Left hindlimb (tissue), 1 donor: ENCODE measurements at places on chromosomes 2 and 18.

GRCh38 chr18:74407888-74408287, 49.2 kb downstream of the DIPK1C start:
- no peak for DNase-seq

GRCh38 chr2:63121055-63121834, 70.6 kb downstream of the OTX1 start:
- no peak for DNase-seq

DNA sequence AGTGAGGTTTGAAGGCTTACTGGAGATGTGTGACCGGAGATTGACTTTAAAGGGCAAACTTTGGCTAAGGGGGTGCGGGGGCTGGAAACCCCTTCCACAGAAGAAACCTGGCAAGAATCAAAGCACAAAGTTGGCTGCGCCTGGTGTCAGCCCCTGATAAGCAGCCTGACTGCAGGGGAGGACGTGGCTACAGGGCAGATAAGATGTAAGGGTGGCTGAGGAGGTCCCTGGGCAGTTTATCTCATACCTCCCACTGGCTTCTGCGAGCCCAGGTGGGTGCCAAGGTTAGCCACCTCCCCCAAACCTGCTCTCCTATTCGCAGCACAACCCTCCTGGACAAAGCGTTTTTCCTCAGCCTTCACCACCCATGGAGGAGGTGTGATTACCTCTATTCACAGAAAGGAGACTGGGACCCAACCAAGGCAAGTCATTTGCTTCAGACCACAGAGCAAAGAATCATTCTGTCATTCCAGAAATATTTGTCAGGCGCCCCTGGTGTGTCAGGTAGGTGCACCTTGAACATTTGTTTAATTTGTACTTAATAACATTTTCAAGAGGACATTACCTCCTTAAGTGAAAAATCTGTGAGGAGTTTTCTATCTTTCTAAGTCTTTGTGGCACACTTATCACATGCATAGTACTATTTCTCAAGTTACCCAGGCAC, 73.1 kb upstream of the IL1R1 start:
- no peak for DNase-seq

- no peak for DNase-seq
Observed at GRCh38 chr2:38147333-38148121, 71.6 kb upstream of the CYP1B1 start.

DNA sequence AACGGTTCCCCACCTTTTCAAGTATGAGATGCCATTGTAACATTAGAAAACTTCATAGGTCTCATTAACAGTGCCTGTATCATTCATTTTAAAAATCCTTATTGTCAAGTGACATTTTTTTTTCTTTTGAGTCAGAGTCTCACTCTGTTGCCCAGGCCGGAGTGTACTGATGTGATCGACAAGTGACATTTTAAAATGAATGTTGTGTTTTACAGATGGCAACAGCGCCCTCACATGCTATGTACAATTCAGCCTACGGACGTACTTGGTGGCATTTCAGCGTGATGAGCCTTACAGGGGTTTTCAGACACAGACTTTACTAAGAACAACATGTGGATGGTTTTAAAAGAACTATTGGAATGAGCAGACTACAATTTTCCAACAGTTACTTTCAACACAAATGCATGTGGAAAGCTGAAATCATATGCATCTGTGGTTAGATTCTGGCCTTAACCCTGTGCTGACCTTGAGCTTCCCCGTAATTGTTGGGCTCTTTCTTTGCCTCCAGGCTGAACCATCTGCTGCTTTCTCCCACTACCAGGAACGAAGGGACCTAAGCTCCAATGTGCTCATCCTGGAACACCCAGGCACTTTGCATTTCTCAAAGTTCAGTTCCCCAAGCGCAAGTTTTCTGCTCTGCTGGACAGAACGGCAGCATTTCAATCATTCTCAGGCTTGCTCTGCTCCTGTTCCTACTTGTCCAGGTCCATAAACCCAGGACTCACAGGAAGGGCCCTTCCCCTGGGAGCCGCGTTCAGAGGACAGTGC, 119.9 kb upstream of the NDUFV2 start:
- DNase-seq, result peak; percentile 58

DNA sequence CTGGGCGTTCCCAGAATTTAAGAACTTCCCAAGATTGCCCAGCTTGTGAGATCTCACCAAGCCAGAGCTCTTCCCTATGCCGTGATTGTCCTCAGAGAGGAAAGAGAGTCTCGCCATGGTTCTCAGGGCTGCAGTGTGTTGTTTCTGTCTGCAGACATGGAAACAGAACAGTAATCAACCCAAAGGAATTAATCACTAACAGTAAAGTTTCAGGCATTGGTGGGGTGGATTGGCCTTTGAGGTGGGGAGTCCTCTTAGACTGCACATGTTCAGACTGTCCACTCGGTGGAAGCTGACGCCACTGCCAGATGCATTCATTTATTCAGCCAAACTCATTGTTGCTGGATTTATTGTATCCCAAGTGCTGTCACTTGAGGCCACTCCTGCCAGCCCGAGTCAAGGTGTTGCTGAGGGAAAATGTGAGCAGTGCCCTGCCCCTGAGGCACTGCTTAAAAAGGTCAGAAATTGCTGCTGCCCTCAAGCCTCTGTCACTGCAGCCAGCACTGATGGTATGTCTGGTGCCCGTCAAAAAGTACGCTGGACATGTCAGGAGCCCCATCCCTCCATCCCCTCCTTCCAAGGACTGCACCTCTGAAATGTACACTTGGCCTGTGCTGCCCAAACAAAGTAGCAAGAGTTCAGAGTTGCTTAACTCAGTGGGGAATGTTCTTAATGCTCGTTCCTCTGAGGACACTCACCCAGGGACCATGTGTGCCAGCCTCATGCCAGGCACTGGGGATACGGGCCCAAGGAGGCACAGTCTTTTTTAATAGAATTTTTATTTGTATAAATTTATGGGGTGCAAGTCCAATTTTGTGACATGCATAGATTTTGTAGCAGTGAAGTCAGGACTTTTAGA, 201.0 kb downstream of the GLI2 start:
- no peak for DNase-seq

DNA sequence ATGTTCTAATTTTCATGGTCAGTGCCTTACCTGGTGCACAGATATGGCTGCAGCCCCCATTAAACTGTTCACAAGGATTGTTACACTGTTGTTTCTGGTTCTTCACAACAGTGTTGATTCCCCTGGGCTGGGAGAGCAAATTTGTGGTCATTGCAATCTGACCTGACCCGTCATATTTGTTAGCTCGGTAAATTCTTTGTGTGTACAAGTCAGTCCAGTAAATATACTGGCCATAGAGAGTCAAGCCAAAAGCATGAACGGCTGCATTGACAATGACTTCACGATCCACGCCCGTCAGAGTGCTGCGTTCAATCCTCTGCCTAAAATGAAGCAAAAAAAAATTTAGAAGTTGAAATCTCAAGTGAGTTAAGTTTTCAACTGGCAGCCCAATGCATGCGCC, 134.6 kb downstream of the DHRS9 start:
- DNase-seq, result no peak

- no peak for DNase-seq
Observed at GRCh38 chr2:603869-604268, 73.3 kb downstream of the TMEM18 start.

DNA sequence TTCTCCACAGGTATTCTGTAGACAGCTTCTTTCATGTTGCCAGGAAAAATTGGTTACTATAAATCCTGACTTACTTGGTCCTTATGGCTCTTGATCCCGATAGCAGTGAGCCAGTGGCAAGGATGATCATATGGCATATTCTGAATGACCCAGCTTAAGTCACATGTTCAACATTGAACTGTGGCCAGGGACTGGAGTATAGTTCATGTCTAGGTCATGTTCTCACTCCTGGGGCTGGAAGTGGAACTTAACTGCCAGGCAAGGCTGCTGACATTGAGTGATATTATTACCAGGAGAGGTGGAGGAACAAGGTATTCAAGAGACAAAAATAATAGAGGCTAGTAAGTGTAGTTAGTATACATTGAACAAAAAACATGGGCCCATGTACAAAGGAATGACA, 26.2 kb downstream of the R3HDM1 start:
- no peak for DNase-seq

DNA sequence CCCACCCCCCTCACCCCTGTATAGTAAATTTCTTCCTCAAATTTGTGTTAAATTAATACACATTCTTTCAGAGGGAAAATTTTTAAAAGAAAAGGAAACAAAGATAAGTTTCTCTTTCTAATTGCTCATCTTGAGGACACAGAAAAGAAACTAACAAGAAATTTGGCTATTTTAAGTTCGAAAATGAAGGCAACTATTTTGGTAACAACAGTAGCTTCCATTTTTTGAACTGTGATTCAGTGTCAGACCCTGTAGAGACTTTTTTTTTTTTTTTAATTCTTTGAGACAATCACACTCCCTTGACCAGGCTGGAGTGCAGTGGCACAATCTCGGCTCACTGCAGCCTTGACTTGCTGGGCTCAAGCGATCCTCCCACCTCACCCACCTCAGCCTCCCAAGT, 194.9 kb downstream of the SS18 start:
- DNase-seq, result no peak

GRCh38 chr2:50952596-50952995, 79.3 kb downstream of the NRXN1 start:
- no peak for DNase-seq

- no peak for DNase-seq
Observed at GRCh38 chr2:222651718-222652418, 4.0 kb downstream of the FARSB start.

GRCh38 chr2:68059784-68060525, 2.8 kb downstream of the C1D start:
- no peak for DNase-seq

GRCh38 chr2:133734716-133735495, 166.6 kb upstream of the NCKAP5 start:
- DNase-seq, result no peak

DNA sequence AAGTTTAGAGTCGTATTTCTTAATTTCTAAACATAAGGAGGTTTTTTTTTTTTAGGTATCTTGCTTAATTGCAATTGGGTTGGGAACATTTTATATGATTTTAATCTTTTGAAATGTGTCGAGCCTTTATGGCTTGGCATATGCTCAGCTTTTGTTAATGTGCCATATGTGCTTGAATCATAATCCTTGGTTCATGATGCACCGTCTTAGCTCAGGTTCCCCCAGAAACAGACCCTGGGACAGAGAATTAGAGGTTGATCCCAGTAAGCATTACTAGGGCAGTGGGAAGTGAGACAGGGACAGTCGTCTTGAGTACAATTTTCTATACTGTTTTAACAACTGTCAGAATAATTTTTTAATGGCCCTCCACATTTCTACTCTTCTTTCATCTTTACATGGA, 9.3 kb downstream of the CHCHD5 start:
- no peak for DNase-seq

- DNase-seq, result no peak
Observed at GRCh38 chr2:33298233-33298632, 178.2 kb upstream of the RASGRP3 start.

- peak; percentile 81 for DNase-seq
Observed at GRCh38 chr2:74457549-74458131, 598 bp upstream of the WBP1 start.

DNA sequence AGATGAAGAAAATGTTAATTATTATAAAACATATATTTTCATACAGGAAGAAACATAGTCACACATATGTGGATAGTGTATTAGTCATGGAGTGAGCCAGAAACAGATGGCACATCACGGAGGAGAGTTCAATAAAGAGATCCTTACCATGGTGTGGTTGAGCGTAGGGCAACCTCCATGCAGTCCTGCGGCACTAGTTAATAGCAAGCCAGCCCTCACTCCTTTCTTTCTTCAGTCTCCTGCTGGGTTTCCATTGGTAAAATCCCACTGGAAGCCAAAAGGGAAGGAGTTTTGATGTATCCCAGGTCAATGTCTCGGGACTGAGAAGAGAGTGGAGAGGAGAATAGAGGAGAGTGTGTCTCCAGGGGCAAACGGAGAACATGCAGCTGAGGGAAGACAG, 328.1 kb downstream of the NR4A2 start:
- no peak for DNase-seq

GRCh38 chr18:11246495-11247300, 97.3 kb upstream of the PIEZO2 start:
- DNase-seq, result peak; percentile 79

DNA sequence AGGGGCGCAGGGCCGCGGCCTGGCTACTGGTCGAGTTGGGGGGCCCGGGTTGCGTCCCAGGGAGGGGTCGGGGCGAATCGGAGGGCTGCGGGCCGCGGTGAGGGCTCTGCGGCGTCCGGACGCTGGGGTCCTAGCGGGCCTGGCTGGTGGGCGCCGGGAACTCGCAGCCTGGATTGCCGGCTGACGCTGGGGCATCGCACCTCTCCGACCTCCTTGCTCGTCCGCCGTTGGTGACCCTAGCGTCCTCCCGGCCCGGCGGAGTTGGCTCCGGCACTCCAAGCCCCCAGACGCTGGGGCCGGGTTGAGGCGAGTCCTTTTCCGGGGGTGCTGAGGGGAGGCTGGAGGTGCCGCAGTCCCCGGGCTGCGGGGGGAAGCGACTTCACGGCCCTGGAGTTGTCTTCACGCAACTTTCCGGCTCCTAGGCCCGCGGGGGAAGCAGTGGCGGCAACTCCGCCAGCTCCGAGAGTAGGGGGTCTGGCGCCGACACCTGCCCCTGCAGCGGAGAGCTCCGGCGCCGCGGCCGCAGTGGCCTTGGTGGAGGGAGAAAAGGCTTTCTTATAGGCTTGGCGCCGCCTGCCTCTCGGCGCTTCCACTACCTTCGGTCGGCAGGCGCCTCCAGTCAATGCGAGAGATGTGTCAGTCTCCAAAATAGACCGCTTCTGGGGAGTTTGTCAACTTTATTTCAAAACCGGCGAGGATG, 70.3 kb downstream of the HAUS1 start:
- peak; percentile 57 for DNase-seq

DNA sequence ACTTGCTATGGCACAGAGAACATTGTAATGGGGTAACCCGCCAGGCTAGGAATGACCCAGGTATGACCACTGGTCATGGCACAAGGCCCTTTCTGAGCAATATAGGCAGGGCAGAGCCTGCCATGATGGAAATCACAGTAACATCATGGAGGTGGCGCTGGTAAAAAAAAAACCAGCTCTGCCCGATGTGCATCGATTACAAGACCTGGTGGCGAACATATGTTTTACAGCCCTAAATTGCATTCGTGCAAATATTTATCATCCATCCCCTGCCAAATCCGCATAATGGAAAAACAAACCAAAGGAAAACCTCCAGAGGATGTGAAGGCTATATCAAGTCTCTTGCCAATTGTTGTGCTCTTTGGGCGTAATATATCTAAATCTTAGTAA, 60.6 kb downstream of the SEMA4F start:
- no peak for DNase-seq

DNA sequence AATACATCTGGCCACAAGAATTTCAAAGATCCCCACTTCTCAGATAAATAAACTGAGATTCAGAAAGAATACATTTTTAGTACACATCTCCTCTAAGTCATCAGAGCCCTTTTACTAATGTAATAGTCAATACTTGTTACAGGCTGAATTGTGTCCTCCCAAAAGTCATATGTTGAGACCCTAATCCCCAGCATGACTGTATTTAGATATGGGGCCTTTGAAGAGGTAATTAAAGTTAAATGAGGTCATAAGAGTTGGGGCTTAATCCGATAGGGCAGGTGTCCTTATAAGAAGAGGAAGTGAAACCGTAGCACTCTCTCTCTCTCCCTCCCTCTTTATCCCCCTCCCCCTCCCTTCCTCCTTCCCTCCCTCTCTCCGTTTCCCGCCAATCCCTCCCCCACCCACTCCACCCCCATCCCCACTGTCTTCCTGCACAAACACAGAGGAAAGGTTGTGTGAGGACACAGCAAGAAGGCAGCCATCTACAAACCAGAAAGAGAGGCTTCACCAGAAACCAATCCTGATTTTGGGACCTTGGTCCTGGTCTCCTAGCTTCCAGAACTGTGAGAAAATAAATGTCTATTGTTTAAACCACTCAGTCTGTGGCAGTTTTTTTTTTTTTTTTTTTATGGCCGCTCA, 66.6 kb upstream of the ZNF397 start:
- no peak for DNase-seq
